Activated T-helper 1 cell treated with anti-CD3 and anti-CD28 coated beads, Interleukin-12 subunit alpha, Interleukin-12 subunit beta, Interleukin-2, Interleukin-4 antibody, amounts not matched to agents 30 ng/mL and 10 ng/mL and 1 ng/mL, durations not matched to agents 14 hours and 24 hours and 36 hours (primary cell): ENCODE measurements at places on chromosomes 3 and 15.

DNA sequence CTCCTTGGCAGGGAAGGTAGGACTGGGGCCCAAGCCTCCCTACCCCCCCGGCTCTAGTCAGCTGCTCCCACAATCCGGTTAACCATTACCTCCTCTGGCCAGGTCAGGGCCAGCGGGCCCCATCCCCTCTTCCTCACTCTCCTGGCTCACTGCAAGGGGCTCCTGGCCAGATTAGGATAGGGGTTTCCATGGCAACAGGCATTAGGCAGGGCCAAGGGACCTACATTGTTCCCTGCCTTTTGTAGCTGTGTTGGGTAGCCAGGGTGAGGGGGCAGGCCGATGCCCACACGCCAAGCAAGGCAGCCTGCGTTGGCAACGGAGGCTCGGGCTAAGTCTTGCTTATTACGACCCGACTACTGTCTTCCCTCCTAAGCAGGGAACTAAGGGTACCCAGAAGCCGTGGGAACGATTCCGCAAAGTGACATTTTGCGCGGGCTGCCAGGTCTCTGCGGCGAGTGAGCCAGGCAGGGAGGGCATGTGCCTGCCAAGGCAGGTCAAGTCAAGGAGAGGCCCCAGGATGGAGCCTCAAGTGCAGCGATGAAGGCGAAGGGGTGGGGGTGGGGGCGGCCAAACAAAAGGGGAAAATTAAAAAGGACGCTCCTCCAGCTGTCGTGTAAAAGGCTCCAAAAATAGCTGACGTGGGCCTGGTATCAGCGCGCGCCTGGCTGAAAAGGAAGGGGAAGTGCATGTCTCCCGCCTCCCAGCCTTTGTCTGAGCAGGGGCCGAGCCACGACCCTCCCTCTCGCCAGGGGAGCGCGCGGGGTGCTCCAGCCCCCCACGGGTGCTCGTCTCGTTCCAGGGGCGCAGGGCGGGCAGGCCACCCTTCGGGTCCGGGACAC lies 919 bp downstream of the IDH2 start:
- DNase-seq, result no peak

DNA sequence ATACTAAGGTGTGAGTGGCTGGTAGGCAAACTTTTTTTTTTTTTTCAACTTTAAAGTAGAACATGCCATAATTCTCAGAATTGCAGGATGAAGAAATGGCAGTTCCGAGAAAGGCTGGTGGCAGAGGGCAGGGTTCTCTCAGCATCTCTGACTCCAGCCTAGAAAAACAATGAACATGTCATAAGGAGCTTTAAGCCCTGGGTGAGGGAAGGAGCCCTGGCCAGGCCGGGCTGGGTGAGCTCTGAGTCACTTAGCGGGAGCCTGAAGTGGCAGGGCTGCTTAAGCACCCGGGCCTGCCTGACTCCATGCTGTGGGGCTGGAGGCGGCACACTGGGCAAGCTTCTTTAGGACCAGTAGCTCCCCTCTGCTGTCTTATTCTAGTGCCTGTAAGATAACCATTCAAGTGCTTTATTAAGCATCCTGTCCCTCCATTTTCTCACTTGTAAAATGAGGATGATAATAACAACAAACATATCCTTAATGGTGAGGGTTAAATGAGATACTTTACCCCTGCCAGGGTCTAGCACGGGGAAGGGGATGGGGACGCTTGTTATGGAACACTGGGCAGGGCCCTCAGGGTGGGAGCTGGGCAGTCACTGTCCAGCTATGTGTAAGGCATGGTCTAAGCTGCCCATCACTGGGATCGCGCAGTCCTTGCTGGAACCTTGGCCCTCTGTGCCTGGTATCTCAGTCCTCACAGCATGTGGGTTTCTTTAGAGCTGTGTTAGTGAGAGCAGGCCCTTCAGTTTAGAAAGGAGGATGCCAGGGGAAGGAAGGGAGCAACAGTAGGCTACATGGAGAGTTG lies 18.4 kb downstream of the SMAD6 start:
- DNase-seq, result peak; percentile 23

- DNase-seq, result no peak
Measured at GRCh38 chr3:183094711-183095110, 4.6 kb downstream of the MCCC1 start.

DNA sequence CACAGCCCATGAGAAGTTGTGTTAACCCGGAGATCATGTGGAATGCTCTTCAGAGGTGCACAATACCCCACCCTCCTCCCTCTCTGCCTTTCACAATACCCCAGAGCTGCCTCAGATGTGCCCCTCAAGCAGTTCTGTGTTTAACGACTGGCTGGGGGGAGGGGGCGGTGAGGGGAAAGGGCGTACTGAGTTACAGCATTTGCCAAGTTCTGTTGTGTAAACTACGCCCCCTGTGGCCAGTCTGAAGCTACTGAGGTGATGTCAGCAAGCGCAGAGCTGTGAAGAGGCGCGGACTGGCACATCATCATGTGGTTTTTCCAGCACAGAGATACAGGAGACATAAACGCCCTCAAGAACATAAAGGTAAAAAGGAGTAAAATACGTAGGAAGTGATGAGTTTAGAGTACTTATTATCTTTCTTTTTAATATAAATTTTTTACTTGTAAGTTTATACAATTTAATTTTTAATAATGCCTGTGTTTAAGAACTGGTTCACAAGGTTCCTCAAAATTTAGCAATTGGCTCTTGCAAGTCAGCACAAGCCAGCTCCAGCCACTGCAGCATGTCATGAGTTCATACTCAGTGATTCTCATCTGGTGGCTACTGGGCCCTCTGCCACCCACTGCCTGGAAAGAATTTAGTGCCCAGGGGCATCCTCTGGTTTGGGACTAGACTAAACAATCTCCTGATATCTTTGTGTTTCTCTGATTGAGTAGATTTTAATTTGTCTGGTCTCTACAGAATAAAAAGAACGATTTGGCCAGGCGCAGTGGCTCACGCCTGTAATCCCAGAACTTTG lies 1.7 kb downstream of the EPB42 start:
- DNase-seq, result no peak

GRCh38 chr3:108125550-108126071 lies 34.8 kb upstream of the CD47 start:
- DNase-seq, result peak; percentile 46

GRCh38 chr3:14235003-14235911 lies 56.6 kb downstream of the LSM3 start:
- no peak for DNase-seq

- DNase-seq, result peak; percentile 75
Measured at GRCh38 chr3:51669241-51670052, 1.6 kb upstream of the TEX264 start.

- no peak for DNase-seq
Measured at GRCh38 chr15:98684436-98684835, 36.1 kb downstream of the IGF1R start.

DNA sequence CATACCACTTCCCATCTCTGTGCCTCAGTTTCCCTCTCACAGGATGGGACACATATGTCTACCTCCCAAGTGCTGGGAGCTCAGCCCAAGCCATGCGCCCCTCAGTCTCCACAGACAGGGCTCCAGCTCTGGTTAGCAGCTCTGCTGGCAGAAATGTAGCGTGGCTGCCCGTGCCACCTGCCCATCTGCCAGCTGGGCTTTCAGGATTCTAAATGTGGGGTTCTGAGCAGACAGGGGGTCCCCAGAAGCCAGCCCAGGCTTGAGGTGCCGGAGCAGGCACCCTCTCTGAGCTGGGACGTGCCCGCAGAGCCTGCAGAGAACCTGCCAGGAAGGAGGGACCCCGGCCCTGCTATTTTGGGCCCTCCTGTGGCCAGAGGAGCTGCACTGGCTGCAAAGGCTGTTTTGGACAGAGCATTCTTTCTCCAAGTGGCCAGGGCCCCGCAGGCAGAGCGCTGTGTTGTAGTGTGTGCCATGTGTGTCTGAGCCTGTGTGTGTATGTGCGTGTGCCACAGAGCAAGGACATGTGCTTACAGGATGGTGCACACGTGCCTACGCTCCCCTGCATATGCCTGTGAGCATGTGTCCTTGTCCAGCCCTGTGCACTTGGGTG lies 31.7 kb downstream of the PSTPIP1 start:
- DNase-seq, result no peak

DNA sequence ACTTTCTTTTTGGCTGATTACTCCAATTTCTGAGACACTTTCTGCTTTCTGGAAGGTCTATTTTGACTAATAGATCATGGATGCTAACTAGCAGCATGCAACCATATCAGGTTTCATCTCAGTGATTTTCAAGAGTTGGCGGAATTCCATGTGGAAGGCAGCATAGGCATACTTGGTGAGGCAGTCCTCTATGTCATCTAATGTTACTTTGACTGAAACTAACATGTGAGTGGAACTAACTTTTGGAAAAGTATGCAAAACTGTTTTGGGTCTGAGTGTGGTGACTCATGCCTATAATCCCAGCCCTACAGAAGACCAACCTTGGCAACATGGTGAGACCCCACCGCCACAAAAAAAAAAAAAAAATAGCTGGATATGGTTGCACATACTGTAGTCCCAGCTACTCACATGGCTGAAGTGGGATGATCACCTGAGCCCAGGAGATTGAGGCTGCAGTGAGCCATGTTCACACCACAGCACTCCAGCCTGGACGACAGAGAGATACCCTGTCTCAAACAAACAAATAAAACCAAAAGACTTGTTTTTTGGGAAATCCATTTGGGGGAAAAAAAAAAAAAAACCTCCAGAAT lies 1033.7 kb downstream of the ROBO1 start:
- no peak for DNase-seq

DNA sequence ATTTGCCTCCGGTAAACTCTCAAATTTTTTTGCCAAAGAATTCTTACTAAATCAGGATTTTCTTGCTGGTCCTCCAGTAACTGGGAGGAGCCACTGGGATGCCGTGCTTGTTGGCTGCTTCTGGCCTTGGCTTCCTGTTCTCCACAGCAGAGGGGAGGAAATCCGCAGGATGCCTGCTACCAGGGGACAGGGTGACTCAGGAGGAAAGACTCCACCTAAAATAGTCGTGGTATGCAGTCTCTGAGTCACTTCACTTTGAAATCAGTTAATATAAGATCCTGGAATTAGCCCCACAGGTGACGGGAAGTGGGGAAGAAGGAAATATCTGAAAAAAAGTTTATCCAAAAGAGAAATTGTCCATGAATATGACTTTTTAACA lies 6.5 kb upstream of the TM4SF18 start:
- no peak for DNase-seq

DNA sequence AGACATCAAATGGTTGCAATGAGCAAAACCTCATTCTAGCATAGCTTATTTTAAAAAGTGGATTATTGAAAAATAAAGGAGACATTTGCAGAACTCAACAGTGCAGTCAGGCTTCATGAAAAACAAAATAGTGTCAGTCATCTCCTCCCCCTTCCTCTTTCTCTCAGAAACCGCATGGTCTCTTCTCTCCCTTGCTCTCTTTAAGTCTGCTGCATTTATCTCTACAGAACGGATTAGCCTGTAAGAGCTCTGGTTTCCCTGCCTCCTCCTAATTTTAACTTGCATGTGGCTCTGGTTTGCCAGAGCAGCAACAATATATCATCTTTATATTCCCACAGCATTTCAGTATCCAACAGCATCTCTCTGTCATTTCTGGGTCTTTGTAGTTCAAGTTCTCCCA lies 609.0 kb downstream of the MECOM start:
- DNase-seq, result no peak

DNA sequence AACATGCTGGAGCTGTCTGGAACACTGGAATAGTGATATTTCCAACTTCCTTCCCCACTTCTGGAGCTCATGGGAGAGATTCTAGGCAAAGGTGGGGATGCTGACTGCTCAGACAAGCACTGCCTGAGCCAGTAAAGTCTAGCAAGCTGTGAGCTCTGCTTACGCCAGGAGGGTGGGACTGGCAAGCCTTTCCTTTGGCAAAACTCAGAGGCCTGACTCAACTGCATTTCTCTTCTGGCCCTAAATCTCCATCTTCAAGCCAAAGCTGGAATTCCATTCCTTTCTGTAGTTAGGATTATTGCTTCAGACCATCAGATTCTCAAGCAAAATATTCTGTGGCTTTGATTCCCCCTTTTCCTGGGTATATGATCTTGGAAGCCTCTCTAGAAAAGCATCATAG lies 20.3 kb upstream of the EPB42 start:
- DNase-seq, result no peak

DNA sequence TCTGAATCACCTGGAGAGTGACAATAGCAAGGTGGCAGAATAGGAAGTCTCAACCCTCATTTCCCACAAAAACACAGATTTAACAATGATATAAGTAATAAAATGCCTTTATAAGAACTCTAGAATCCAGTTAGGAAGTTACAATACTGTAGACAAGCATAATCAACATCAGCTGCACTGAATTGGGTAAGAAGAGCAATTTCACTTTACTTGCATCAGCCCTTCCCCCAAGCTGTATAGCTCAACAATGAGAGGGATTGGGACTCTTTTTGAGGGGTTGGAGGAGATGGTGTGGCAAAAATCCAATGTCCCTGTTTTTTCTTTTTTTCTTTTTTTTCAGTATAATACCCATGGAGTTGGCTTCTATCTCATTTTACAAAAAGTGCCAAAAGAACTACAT lies 63.1 kb downstream of the SERP1 start:
- DNase-seq, result no peak

GRCh38 chr3:175185903-175186302 lies 326.8 kb downstream of the NAALADL2 start:
- no peak for DNase-seq

- DNase-seq, result no peak
Measured at GRCh38 chr3:11477407-11477911, 166.3 kb downstream of the VGLL4 start.

DNA sequence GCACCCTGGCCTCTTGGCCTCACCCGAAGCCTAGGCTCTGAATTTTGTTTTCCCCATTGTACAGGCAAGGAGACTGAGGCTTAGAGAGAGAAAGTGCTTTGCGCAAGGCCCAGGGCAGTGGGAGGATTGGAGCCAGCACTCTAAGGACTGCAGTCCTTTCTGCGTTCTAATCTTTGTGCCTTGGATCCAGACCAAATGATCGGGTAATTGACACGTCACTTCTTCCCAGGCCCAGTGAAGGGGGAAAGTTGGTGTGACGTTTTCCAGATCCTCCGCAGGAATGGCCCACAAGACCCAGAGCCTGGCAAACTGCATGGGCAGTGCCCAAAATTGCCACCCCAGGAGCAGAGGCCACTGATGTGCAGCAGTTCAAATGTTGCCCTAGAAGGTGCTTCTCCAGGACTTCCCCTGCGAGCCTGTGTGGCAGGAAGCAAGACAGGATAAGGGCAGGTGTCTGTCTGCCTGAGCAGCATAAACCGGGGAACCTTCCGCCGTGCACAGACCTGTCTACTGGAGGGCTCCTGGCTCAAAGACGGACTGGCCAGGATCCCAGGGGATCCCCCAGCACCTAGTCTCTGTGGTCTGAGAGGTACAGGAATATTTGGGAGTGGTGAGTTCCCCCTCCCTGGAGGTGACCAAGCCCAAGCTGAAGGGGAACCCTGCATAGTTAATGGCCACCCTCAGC lies 194.5 kb upstream of the TLE3 start:
- DNase-seq, result no peak

GRCh38 chr15:81092559-81092902 lies 41.5 kb upstream of the CFAP161 start:
- no peak for DNase-seq
